Activated naive CD4-positive, alpha-beta T cell (primary cell): ENCODE measurements at places on chromosomes 1 and 21.

GRCh38 chr1:60129911-60130310 is 56.3 kb upstream of the C1orf87 start:
- no peak for DNase-seq

- DNase-seq: peak; percentile 77
These were observed at the start of gene IRF2BP2 for GRCh38 chr1:234610061-234610665. Gene IRF2BP2, minus strand, starts transcription at chr1:234610178. Its CDS starts 684 bp downstream, at chr1:234609494.

DNA sequence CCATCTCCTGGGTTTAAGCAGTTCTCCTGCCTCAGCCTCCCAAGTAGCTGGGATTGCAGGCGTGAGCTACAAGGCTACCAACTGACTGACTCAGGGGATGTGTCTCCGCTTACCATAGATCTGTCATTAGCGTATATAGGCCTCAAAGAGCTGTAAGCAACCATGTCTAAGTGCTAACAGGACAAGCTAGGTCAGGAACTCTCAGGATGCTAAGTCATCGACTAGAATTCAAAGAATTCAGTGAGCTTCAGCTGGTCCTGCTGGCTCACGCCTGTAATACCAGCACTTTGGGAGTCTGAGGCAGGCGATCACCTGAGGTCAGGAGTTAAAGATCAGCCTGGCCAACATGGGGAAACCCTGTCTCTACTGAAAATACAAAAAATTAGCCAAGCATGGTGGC is 29.5 kb downstream of the CAPN2 start:
- DNase-seq: no peak

DNA sequence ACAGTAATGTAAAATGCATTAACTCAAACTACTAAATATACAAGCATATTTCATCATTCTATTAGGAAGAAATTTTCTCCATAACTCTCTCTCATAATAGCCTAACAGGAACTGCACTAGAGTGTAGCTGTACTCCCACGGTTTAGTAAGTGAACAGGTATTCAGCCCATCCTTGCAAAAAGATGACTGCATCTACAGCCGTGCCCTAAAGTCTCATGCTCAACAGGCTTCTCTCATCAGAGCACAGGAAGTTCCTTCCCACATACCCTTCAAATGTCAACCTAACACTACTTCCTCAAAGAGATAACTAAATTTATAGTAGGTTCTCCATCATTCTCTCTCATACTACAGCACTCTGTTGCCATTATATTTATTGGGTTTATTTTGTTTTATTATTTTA is 251.6 kb downstream of the AKT3 start:
- no peak for DNase-seq

GRCh38 chr1:224219011-224219611 is 36.1 kb downstream of the DEGS1 start:
- DNase-seq: no peak

GRCh38 chr21:25916226-25916625 is 181.5 kb downstream of the GABPA start:
- DNase-seq: no peak

GRCh38 chr1:55582084-55582483 is 366.9 kb upstream of the USP24 start:
- no peak for DNase-seq

GRCh38 chr1:185734929-185735700 is 924 bp downstream of the HMCN1 start:
- DNase-seq: no peak

DNA sequence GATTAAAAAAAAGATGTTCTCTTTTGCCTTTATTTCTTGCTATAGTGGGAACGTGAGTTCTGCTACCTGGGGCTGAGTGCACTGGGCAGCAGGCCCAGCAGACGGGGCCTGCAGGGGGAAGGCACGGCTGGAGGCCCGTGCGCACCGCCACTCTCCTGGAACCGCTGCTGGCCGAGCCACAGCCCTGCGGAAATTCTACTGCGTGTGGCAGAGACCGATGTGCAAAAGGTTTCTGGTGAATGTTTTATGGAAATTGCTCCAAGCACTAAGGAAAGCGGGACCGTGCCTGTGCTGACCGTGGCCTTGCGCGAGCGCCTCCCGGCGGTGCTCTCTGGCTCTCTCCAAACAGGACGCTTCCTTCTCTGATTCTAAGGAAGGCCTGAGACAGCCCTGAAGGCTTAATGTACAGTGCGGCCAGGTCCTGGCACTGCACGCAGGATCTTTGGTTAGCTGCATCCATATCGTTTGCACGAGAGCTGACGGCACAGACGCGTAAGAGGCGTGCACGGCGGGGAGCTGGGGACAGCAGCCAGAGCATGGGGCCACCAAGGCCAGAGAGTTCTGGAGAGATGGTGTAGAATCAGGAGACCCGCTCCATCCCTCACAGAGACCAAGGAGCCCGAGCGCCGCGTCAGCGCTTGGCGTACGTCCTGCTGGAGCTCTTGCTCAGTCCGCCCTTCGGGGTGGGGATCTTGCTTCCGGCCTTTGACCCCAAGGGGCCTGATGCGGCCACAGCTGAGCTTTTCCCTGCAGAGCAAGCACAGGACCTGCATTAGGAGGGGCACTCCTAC is 18.7 kb upstream of the LRRC47 start:
- no peak for DNase-seq

GRCh38 chr1:24575905-24576587 is 20.2 kb downstream of the NCMAP start:
- DNase-seq: no peak
